NCI-H1092 (cell line): ENCODE measurements at places on chromosomes 11 and 22.

DNA sequence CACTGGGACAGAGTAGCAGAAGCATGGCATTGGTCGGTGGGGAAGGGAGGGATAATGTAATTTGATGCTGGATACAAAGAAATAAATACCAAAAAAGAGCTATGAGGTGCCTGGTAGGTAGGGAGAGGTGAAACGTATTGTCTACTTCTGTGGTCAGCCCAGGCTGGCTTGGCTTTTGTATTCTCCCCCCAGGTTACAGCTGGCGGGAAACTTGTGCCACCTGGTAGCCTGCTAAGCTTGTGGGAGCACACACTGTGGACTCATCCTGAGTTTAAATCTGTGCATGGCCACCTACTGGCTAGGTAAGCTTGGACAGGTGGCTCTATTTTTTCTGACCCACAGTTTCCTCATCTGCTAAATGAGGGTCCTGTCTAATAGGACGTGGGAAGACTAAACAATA is 165.2 kb upstream of the E2F8 start:
- DNase-seq = no peak

GRCh38 chr22:46803936-46804335 is 41.5 kb downstream of the TBC1D22A start:
- DNase-seq = no peak

GRCh38 chr11:75492181-75492820 is 33.4 kb downstream of the GDPD5 start:
- no peak for DNase-seq

DNA sequence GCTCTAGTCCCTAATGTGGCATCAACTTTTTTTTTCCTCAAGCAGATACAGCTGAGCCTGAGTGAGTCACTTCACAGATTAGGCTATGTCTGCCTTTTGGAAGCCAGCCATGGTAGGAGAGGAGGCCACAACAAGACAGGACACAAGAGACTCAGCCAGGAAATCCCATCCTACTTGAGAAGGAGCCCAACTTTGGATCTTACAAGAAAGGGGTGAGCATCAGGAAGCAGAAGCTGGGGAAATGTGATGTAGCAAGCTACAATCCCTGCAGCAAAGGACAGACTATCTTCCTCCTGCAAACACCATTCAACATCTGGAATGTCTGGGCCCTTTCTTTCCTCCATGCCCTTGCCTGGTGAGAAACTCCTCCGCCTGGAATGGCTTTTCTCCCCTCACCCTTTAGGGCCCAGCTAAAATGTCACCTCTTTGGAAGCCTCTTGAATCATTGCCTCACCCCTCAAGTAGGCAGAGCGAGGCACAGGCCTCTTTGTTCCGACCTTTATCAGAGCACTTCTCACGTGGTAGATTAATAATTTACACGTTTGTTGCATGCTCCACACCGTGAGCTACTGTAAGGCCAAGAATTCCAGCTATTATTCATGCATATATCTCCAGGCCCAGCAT is 156.4 kb upstream of the PITPNB start:
- DNase-seq = no peak

- DNase-seq = no peak
Measured at GRCh38 chr11:17765356-17766072, 30.9 kb downstream of the KCNC1 start.

- DNase-seq = no peak
Measured at GRCh38 chr11:103894673-103895072, 141.8 kb upstream of the DDI1 start.

GRCh38 chr11:81237139-81237538 is 1496.5 kb downstream of the FAM181B start:
- DNase-seq = peak; percentile 26

DNA sequence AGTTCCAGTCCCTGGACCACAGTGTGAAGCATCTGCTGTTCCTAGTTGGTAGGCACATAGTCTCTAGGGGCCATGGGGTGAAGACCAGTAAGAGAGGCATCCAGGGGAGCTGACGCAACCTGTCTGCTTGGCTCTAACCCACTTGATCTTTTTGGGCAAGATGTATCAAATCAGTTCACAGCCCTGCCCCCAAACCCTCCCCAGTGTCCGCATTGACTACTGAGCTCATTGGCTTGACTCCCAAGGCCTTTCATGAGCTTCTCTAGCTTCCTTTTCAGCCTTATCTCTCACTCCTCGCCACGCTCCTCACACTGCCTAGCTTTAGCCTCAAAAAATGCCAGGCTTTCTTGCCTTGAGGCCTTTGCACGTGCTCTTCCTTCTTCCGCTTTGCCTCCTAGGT is 29.7 kb upstream of the ABCC8 start:
- DNase-seq = no peak

DNA sequence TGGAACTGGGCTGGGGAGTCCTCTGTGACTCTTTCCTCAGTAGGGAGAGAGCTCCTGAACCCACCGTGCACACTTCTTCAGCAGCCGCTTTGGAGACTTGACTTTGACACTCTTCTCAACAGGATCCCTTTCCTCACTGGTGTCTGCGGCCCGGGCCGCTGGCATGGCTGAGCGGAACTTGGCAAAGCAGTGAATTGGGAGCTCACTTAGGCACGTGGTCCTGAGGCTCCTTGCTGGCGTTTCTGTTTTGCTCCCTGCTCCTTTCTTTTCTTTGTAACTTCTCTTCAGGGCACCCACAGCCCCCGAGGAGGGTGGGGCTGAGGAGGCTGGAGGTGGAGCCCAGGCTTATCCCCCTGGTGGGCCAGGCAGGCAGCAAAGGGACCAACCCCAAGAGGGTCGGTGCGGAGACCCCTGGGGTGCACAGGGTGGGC is 8.4 kb upstream of the KCNQ1OT1 start:
- DNase-seq = no peak

DNA sequence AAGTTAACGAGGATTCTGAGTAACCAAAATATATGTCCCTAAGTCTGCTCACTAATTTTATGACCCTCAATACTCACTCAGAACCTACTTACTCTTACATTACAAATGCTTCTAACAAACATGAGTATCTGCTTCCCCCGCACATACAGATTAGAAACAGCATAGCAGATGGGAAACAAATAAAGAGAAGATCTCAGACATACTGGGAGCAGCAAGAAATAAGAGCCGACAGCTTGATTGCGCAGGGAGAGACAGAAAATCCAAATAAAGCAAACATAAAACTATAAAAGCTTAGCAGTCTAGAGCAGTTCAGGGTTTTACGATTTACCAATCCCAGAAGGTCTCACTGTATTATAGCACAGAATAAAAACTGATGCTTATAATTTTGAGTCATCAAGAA is 89.1 kb upstream of the DBX1 start:
- DNase-seq = peak; percentile 54

DNA sequence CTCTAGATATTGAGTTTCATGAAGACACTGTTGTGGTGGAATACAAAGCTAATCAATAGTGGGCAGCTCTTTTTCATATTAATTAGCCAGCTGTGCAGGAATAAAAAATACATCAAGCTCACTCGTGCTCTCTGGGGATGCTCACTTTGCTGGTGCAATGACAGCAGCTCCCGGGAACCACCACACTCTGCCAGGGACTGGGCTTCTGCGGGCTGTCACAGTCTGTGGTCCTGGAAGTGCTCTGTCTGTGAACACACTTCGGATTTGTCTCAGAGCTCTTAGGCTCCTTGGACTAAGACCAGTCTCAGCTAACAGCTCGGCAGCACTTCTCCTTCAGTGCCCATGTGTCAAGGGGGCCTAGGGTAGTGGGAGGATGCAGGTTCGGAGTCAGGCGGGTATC is 393.5 kb downstream of the TENM4 start:
- DNase-seq = no peak

DNA sequence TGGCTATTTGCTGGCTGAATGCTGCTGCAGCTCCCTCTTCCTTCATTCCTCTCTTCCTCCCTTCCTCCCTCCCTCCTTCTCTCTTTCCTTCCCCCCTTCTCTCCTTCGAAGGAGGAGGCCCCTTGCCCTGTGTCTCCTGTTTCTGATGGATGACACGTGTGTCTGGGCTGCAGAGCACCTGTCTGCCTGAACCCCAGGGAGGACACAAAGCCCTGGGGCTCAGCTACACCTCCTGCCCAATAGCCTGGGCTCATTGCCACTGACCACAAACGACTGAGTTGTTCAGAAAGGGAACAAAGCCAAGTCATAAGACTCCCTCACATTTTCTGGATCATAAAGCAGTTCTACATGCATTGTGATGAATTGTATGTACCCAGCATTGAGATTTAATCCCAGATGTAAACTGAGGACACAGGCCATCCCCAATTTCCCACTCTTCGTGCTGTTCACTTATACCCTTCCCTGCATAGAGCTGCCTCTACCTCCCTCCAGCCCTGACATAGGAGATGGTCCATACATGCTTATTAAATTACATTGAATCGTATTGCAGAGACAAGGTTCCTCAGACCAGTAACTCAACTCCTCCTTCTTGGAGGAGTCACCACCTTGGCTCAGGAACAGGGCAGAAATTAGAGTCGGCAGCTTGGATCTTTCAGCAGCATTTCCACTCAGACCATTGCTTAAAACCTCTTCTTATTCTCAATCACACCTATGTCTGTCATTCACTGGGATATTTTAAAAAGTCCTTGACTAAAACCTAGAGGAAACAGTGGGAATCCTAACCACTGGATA is 1.2 kb downstream of the CSRP3 start:
- DNase-seq = no peak

GRCh38 chr22:41302021-41302767 is 869 bp downstream of the ZC3H7B start:
- no peak for DNase-seq

DNA sequence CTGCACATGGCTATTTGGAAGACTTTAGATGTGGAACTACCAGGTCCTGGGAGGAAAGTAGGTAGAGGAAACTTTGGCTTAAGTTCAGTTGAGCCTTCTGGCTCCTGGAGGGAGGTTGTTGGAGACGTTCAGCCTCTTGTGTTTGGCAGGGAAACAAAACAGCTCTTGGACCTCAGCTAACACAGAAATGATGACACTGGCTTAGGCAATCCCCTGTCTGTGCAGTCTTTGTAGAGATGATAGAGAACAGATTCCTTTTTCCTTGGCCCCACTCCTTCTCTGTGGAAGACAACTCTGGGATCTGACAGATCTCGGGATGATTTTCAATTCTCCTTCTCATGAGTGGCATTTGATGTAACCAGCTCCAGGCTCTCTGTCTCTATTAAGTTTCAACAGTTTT is 428.5 kb downstream of the TMEM135 start:
- no peak for DNase-seq

- no peak for DNase-seq
Measured at GRCh38 chr11:27018902-27019529, 21.6 kb upstream of the BBOX1 start.

- no peak for DNase-seq
Measured at GRCh38 chr11:2952290-2952689, 23.1 kb upstream of the PHLDA2 start.

DNA sequence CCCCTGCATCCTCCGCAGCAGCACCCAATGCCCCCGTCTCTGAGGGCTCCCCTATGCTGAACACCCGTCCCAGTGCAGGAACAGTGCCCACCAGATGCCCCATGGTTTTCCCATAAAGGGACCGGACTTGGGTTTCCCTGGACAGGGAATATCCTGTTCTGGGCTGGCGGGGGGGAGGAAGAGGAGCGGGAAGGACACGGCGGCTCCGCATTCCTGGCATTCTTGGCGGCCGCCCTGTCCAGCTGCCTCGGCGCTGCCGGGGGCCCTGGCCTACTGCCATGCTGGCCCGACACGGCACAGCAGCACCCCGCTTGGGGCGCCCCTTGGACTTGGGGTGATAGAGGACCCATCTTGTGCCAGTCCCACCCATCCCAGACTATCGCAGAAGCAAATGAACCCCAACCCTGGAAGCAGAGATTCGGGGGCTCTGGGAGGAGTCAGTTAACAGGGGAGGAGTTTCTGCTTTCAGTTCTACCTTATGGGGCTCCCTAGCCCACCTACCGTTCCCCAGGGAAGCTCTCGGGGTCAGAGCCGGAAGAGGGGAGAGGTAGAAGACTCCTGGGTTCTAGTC is 23.7 kb upstream of the CBX7 start:
- DNase-seq = no peak

- no peak for DNase-seq
Measured at GRCh38 chr11:61061081-61061826, 41.0 kb upstream of the CD5 start.

DNA sequence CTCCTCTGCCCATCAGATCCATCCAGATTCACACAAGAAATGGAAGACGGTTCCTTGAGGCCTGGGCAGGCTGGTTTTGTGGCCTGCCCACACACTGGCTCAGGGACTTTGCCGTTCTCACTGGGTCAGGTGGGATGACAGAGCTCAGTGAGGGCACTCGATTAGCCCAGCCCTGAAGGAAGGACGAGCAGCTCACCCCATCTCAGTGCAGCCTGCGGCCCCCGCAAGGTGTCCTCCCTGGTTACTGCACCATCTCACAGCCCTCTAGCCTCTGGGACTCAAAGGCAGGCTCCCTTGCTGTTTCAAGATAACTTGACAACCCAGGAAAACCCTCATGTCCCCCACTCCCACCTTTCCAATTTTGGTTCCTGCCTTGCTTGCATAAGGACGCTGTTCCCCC is 4.2 kb downstream of the SLC16A8 start:
- DNase-seq = no peak

DNA sequence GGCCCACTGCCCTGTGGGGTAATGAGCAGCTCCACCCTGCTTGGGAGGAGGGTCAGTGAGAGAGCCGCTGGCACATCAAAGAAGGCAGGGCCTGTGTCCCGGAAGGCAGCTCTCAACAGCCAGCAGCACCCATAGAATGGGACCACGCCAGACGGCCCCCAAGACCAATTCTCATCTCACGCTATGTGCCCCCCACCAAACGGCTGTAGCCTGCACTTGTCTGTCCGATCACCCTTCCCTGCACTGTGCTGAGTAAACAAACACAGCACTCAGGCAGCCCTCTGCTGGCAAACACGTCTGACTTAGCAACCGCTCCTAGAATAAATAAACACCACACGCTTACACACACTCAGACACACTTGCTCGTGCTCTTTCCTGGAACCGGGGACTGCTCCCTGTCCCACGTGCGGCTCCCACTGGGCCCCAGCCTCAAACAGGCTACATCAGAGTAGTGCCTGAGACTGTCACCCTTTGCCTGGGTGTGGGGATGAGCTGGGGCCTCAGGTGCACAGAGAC is 53.2 kb upstream of the CDON start:
- DNase-seq = peak; percentile 94

DNA sequence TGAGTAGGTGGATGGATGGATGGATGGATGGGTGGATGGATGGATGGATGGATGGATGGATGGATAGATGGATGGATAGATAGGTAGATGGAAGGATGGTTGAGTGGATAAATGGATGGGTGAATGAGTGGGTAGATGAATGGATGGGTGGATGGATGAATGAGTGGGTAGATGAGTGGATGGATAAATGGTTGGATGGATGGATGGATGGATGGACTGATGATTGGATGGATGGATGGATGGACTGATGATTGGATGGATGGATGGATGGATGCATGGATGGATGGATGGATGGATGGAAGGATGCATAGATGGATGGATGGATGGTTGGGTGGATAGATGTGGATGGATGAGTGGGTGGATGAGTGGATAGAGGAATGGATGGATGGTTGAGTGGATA is 13.2 kb upstream of the SYT8 start:
- DNase-seq = no peak

GRCh38 chr11:36763187-36763586 is 165.2 kb upstream of the RAG2 start:
- no peak for DNase-seq

GRCh38 chr11:104946907-104947306 is 21.5 kb downstream of the CASP4 start:
- DNase-seq = no peak
